ENCODE measurements at places on chromosomes 16 and 17.
A peak's percentile ranks its signal among the peaks of the same experiment; 100 is the strongest.

- no peak for DNase-seq
Measured at GRCh38 chr16:68892214-68892613, 48.9 kb downstream of the TANGO6 start.

GRCh38 chr17:2693561-2694380 is 17.8 kb downstream of the CLUH start:
- DNase-seq, result no peak

- peak; percentile 39 for DNase-seq
Measured at GRCh38 chr17:68205808-68206720, 41.8 kb upstream of the AMZ2 start.

DNA sequence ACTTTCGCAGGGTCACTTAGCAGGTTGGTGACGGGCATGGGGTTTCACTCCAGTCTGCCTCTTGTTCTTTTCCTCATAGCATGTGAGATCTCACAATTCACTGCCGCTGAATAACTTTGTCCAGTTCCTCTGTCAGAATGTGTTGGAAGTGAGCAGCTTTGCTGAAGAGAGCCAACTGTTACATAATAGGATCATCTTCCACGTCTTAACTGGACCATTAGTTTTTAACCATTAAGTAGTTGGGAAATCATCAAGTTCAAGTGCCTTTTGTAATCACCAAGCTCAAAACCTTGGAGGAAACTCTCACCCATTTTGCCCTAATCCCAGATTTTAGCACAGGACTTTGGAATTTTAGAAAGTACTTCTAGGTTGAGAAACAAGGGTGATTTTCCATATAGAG is 290.6 kb downstream of the WWOX start:
- no peak for DNase-seq

- no peak for DNase-seq
Measured at GRCh38 chr17:6498356-6498755, 54.1 kb downstream of the PIMREG start.

DNA sequence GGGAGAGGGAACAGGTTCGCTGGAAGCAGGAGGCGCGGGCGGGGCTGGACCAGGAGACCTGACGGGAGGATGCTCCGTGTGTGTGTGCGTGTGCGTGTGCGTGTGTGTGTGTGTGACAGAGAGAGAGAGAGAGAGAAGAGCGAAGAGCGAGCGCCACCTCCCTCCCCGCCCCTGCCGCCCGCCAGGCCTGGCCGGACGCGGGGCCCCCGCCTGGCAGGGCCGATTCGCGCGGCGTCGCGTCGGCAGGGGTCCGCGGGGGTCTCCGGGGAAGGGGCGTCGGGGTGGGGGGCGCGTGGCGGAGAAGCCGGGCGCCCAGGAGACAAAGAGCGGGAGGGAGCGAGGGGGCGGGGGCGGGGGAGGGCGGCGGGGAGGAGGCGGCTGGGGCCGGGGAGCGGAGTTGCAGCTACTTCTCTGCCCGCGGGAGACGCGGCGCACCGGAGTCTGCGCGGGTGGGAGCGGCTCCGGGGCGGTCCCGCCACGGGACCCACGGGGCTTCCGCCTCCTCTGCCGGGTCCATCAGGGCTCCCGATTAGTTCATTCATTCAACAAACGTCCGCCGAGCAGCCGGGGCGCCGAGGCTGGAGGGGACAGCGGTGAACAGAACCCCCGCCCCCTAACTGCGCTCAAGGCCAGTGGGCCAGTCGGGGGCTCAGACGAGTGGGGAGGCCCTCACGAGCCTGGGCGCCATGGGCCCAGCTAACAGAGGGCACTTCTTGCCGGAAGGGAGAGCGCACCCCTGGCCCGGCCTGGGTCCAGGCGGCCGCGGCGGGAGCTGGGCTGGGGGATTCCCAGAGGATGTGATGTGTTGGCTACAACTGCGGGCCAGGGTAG is at the start of gene SAMD14:
Gene SAMD14, minus strand, starts transcription at position 433 of the 831 bp plus-strand sequence. CDS start 5,201 bp downstream, outside the sequence.
- DNase-seq, result peak; percentile 31

GRCh38 chr17:80681215-80681614 is 136.6 kb downstream of the RPTOR start:
- no peak for DNase-seq

DNA sequence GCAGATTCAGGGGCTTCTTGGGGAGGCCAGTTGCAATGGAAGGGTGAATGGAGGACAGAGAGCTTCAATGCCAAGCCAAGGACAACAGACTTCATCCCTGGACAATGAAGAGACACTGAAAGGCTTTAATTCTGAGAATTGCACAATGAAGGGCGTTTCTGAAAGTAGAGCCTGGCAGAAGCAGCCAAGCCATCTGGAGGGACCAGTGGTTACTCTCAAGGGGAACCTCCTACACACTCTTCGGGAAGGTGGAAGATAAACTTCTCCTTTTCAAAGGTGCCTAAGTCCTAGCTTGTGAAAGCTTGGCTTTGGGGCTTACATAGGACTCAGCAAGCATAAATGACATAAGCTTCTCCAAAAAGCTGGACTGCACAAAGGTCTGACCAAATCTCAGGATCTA is 6.2 kb upstream of the CES1 start:
- no peak for DNase-seq

DNA sequence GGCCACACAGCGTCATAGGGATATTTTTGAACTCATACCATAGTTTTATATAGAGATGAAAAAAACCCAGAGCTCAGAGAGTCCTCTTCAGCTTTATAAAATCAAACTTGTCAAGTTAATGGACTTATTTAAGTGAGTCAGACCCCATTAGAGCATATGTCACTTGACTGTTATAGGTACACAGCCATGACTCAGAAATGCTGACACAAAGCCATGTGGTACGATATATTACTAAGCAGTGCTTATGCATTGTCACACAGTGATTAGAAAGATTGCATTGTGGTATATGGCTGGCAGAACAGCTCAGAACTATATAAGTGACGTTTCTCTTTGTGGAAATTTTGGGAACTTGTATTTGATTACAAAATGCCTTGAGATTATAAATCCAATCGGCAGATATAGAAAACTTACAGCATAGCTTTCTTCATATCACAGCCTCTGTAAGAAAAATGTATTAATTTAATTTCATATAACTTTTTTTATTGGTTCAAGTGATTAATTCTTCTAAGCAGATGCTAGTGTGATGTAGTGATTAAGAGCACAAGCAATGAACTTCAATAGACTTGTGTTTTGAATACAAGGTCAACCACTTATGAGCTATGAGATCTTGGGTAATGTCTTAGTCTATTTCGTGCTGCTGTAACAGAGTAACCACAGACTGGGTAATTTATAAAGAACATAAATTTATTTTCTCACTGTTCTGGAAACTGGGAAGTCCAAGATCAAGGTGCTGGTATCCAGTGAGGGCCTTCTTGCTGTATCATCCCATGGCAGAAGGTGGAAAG is 25.8 kb upstream of the GINS3 start:
- DNase-seq, result no peak

- no peak for DNase-seq
Measured at GRCh38 chr16:64982581-64982980, 139.3 kb downstream of the CDH11 start.

DNA sequence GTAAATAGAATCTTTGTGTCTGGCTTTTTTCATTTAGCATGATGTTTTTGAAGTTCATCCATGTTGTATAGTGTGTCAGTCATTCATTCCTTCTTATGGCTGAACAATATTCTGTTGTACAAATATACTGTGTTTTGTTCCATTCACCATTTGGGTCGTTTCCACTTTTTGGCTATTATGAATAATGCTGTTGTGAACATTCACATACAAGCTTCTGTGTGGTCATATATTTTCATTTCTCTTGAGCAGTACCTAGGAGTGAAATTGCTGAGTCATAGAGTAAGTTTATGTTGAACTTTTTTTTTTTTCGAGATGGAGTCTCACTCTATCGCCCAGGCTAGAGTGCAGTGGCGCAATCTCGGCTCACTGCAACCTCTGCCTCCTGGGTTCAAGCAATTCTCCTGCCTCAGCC is 32.3 kb upstream of the TAOK1 start:
- DNase-seq, result no peak

GRCh38 chr16:88482630-88483391 is 29.7 kb downstream of the ZFPM1 start:
- DNase-seq, result no peak

GRCh38 chr17:41738077-41738800 is 3.8 kb upstream of the HAP1 start:
- peak; percentile 71 for DNase-seq

- DNase-seq, result no peak
Measured at GRCh38 chr17:55134486-55135157, 130.1 kb upstream of the HLF start.

- no peak for DNase-seq
Measured at GRCh38 chr17:30958187-30958586, 12.7 kb upstream of the RNF135 start.

DNA sequence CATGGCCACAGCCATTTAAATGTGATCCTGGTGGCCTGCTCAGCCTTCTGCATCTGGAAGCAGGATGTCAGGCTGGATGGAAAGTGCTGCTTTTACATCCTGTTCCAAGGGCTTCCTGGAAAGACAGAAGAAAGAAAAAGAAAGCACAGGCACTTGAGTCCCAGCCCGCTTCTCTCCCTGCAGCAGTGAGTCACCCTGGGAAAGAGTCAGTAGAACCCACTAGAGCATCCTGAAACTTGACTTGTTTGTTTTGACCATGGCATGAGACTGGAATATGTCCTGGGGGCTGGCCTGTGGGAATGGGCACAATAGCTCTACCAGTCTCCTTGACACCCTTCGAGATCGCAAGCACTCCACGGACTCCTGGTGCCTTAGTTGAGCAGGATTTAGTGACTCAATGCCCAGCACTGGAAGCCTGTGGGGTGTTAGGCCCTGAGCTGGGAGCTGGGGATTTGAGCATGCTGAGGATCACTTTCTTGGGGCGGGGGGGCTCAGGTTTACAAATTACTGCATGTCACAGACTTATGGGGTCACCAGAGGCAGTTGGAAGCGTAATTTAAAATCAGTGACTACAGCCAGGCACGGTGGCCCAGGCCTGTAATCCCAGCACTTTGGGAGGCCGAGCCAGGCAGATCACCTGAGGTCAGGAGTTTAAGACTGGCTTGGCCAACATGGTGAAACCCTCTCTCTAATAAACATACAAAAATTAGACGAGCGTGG is 22.1 kb upstream of the GNA13 start:
- DNase-seq, result no peak

- DNase-seq, result no peak
Measured at GRCh38 chr16:57871456-57871855, 69.2 kb upstream of the KIFC3 start.

DNA sequence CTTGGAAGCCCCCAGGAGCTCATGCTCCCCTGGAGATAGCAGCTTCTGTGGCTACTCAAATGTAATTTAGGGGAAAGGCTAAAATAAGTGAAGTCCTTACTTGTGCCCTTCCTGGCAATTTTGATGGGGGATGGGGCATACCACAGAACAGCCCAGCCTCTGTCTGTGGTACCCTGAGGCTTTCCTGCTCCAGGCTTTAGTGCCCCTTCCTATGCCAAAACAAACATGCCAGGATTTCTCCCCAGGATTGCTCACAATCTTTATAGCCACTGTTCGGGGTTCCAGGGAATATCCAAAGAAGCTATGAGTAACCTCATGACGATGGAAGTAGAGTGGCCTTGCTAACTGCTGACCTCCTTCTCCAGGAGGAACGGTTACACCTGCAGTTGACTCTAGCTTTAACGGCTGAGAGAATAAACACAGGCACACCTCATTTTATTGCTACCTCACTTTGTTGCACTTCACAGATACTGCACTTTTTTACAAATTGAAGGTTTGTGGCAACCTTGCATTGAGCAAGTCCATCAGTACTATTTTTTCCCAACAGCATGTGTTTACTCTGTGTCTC is 24.9 kb downstream of the CCL4 start:
- no peak for DNase-seq

GRCh38 chr17:15341385-15341849 is at the start of gene TEKT3:
Gene TEKT3, minus strand, starts transcription at chr17:15341597. Its CDS starts 10,012 bp downstream, at chr17:15331585.
- DNase-seq, result no peak
